HCT116 (cell line): ENCODE measurements at places on chromosomes 3 and 15. TPM values are rescaled to one million over a fixed set of nuclear protein-coding genes. Genes with fewer than 3 reads are reported as not detected.

The CCNL1 gene
- total RNA-seq = 96.7 TPM

The LDHAL6B gene
- not detected for total RNA-seq

The STRA6 gene
- 0.54 TPM for total RNA-seq

The ZBTB47 gene
- 6.3 TPM for total RNA-seq

The PRTG gene
- total RNA-seq = not detected

The TUBGCP4 gene
- 38.6 TPM for total RNA-seq

The IMP3 gene
- total RNA-seq = 79.9 TPM
